Adipose tissue (tissue), 3 donors: ENCODE measurements at places on chromosomes 4 and X. TPM values are rescaled to one million over a fixed set of nuclear protein-coding genes. Genes with fewer than 3 reads are reported as not detected.

The L1CAM gene
- 1.8 TPM for polyA plus RNA-seq

The GPR143 gene
- polyA plus RNA-seq, result 0.12 TPM

The CLCN4 gene
- 1.5 TPM for polyA plus RNA-seq

The GABRB1 gene
- polyA plus RNA-seq, result 0.22 TPM

The TMEM255A gene
- polyA plus RNA-seq, result 1.1 TPM

The SH3RF1 gene
- 3.7 TPM for polyA plus RNA-seq

The EXOC1 gene
- polyA plus RNA-seq, result 7.4 TPM

The DNAAF6 gene
- not detected for polyA plus RNA-seq

The ATP1B4 gene
- not detected for polyA plus RNA-seq

The LEF1 gene
- 1.7 TPM for polyA plus RNA-seq

The MAGEA2B gene
- polyA plus RNA-seq, result not detected

The DGKQ gene
- polyA plus RNA-seq, result 7.1 TPM

The USP17L20 gene
- polyA plus RNA-seq, result not detected

The FRG1 gene
- polyA plus RNA-seq, result 23.2 TPM

The EPGN gene
- polyA plus RNA-seq, result 0.97 TPM

The ART3 gene
- polyA plus RNA-seq, result 0.63 TPM

The CMC4 gene
- polyA plus RNA-seq, result 21.5 TPM

The PLA2G12A gene
- polyA plus RNA-seq, result 42.5 TPM

The SMPX gene
- 0.30 TPM for polyA plus RNA-seq

The SSX4B gene
- not detected for polyA plus RNA-seq
